ENCODE measurements at places on chromosomes 13 and 19.

DNA sequence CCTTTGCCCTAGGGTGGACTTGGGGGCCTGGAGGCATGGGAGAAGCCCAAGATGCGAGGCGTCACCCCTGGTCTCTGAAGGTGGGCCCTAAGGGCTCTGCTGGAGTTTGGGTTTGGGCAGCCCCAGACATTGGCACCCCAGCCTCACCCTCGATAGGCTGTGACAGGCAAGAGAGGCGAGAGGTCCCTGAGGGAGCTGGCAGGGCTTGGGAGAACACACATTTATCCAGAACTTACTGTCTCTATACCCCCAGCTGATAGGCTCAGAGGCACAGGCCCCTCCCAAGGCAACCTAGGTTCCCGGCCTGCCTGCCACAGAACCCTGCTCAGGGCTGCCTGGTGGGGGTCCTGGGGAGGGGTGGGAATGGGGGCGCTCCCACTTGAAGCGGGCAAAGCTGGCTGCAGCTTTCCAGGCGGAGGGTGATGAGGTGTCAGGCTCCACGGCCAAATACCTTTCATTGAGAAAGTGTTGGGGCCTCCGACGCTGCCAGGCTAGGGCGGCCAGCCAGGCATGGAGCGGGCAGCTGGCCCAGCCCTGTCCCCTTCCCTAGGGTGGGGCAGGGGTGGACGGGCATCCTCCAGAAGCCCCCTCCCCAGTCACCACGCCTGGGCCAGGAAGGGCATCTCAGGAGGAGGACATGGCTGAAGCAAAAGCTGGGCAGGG lies 9.7 kb downstream of the CILP2 start:
- DNase-seq, result no peak

- no peak for DNase-seq
These were observed 7.9 kb downstream of the SIPA1L3 start for GRCh38 chr19:37914908-37915307.

DNA sequence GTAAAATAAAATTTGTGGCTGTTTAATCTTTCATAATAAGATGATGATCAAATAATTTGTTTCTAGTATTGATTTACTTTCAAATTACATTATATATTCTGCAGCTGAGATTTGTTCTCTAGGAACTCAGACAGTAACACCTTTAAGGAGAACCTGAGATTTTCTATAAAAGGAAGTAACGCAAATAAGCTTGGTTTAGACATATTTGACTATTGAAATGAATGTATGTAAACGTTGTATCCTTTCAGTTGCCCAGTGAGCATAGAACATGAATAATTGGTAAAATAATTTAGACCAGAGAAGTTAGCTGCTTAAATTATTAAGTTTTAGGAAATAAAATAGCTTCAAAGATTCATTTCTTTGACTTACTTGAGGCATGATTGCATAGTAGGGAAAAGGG lies 3.1 kb downstream of the CDK8 start:
- DNase-seq, result no peak

DNA sequence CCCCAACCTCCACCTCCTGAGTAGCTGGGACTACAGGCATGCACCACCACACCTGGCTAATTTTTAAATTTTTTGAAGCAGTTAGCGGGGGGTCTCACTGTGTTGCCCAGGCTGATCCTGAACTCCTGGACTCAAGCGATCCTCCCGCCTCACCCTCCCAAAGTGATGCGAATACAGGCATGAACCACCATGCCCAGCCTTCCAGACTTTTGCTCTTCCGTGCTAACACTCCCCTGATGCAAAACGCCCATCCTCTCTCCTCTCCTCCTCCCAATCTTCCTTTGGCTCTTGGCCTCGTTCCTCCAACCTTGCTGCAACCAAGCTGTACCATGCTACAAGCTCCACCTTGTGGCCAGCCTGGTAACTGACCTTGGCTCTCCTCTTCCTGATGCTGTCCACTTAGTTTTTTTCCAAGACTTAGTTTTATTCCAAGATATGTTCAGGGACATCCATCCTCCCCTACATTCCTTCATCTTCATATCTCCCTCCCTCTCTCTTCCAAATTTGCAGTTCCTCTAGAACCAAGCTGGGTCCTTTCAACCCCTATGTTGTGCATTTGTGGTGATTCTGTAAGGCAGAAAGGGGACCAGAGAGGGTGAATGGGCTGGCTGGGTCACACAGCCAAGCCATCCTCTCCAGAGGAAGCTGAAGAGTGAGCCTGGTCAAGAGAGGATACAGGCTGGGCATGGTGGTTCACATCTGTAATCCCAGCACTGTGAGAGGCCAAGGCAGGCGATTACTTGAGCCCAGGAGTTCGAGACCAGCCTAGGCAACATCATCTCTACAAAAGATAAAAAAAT lies 32.8 kb downstream of the TINCR start:
- DNase-seq, result no peak

- no peak for DNase-seq
These were observed 199.6 kb downstream of the OXGR1 start for GRCh38 chr13:96794669-96795068.

DNA sequence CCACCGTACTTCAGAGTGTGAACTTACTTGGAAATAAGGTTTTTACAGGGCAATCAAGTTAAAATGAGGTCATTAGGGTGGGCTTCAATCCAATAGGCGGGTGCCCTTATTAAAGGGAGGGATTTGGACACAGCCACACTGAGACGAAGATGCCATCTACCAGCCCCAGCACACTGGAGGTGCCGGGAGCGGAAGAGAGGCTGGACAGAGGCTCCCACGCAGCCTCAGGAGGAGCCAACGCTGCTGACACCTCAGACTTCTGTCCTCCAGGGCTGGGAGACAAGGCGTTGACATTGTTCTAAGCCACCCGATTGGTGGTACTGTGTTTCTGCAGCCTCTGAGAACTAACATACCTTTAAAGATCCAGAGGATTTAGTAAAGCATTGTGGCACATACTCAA lies 12.6 kb upstream of the RAB20 start:
- no peak for DNase-seq

GRCh38 chr13:105971738-105972137 lies 563.7 kb downstream of the EFNB2 start:
- no peak for DNase-seq

- DNase-seq, result no peak
These were observed 13.6 kb downstream of the SPC24 start for GRCh38 chr19:11141937-11142527.

GRCh38 chr13:63938851-63939250 lies 2523.2 kb upstream of the PCDH20 start:
- DNase-seq, result no peak

Data from effector CD8-positive, alpha-beta T cell (primary cell).